ENCODE measurements at places on chromosomes 7 and 10.

DNA sequence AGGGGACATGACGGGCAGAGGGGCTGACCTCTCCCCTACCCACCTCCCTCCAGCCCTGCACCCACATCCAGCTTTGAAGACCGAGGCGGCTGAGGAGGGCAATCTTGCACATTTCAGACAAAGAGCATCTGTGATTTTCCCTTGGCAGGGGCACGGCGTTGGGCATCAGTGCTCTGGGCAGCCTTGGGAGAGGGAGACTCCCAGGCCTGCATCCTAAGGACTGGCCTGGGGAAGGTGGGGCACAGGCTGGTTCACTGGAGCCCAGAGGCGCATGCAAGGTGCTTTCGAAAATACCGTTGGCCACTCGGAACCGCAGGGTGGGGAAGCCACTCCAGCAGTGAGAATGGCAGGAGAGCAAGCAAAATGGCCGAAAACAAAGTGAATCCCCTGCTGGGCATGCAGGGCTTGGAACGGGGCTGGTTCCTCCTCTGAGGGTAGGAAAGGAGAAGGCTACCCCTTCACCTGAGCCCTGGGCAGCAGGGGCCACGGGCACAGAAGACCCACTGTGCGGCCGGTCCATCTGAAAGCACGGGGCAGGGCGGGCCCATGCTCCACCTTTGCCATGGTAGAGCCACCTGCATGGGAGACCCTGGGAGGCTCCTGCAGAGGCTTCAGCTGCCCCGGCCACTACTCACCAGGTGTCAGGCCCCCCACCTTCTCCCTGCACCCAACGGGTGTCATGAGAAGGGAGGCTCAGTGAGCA, 49.8 kb downstream of the EBF3 start:
- DNase-seq: no peak

GRCh38 chr10:21082206-21082605, 185.1 kb upstream of the NEBL start:
- DNase-seq: no peak

DNA sequence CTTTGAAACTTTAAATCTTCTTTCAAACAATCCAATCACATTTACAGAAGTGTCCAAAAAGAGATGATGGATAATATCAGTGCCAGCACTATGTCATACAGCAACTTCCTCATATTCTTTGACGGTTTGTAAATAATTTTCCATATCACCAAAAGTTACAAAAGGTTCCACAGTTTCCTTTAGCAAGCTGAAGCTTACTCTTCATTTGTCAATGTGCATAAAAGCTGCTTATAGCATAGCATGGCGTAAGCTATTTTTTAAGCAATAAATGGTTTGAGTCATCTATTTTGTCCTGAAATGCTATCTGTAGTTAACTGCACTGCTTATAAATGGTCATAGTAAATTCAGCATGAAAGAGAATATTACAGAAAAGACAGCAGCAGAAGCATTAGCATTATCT, 95.1 kb downstream of the ETV1 start:
- DNase-seq: no peak

DNA sequence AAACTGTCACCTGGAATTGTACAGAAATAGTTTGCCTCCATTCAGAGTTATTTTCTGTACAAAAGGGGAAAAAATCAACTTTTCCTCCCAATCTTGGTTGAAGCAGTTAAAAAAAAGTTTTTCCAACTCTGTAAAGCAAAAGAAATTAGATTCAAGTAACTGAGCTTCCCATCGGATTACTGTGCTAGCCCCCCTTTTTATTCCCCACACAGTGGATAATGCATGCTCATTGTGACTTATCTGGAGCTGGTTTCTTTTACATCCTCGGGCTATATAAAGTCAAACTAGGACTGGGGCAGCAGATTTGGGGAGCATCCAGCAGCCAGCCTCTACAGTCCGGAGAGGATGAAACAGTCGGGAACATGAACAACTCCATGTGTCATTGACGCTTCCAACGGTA, at the start of gene TECTB:
Gene TECTB, plus strand, starts transcription at position 301 of the 400 bp plus-strand sequence. CDS start 335 bp downstream, outside the sequence.
- DNase-seq: no peak

GRCh38 chr7:148962823-148963582, 65.3 kb downstream of the PDIA4 start:
- peak; percentile 45 for DNase-seq

- DNase-seq: no peak
Observed at GRCh38 chr10:61890881-61891409, 10.6 kb upstream of the ARID5B start.

DNA sequence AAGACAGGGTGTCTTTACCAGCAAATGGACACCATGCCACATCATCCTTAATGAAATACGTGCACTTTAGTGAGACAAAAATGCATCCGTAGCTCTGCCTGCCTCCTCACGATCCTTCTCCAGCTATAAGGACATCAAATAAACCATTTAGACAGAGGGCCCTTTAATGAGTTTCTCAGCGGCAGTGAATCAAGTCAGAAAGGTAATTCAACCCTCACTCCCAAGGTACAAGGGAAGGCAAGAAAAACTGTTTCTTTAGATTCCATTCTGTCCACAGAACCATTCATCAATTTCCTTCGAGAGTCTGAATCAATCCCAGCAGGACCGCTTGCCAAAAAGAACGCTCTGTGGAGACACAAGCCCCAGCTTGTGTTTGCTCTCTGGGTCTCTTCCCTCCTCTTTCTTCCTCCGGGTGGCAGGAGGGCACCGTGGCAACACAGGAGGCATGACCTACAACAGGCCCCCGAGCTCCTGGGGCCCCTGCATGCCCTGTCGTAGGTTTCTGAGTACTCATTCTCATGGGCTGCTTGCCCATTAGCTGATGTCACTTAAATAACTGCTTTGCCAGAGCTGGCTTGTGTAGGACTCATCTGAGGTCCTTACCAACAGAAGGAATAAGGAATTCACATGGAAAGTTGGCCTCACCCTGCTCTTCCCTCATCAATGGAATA, 297.8 kb upstream of the PRKCQ start:
- no peak for DNase-seq

- no peak for DNase-seq
Observed at GRCh38 chr7:114273218-114273617, 141.4 kb upstream of the FOXP2 start.

- DNase-seq: no peak
Observed at GRCh38 chr10:6565588-6565987, 14.5 kb downstream of the PRKCQ start.

DNA sequence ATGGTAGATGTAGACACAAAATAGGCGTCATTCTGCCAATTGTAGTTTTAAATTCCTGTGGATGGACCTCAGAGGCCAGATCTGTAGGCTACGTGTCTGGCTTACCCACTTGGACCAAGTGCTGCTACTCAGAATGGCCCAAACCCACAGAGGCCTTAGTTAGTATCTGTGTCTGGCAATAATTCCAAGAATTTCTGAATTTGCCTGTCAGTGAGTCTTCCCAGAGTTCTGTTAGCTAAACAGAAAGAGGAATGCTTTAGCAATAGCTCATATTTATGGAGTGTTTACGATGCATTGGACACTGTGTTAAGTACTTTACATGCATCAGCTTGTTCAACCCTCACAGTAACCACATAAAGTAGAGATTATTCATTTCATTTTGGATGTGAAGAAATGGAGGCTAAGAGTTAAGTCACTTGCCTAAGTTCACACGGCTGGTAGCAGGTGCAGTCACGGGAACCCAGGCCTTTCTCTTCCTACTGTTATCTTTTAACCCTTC, 231.8 kb downstream of the PTEN start:
- peak; percentile 85 for DNase-seq

DNA sequence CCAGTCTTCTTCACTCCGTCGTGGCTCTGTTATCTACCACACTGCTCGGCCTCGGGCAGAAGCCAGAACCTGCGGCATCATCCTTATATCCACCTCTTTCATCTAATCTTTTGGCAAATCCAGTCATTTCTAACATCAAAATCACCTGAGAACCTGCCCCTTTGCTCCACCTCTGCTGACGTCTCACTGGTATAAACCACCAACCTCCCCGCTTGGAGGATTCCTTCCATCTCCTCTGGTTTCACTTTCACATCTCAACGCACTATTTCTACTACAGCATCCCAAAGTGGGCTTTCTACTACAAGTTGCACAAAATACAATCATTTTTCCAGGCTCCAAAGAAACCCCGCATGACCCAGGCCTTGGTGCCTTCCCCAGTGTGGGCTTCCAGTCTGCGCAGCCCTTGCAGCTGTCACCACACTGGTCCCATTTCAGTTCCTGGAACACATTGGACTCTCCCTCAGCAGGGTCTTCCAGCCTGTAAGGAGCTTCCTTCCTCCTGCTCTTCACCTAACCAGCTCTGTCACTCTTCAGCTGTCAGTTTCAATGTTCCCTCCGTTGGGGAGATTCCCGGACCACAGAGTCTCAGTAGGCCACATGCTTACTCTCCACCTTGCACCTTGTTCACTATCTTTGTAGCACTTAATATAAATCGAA, 85.0 kb downstream of the PRKCQ start:
- DNase-seq: no peak

DNA sequence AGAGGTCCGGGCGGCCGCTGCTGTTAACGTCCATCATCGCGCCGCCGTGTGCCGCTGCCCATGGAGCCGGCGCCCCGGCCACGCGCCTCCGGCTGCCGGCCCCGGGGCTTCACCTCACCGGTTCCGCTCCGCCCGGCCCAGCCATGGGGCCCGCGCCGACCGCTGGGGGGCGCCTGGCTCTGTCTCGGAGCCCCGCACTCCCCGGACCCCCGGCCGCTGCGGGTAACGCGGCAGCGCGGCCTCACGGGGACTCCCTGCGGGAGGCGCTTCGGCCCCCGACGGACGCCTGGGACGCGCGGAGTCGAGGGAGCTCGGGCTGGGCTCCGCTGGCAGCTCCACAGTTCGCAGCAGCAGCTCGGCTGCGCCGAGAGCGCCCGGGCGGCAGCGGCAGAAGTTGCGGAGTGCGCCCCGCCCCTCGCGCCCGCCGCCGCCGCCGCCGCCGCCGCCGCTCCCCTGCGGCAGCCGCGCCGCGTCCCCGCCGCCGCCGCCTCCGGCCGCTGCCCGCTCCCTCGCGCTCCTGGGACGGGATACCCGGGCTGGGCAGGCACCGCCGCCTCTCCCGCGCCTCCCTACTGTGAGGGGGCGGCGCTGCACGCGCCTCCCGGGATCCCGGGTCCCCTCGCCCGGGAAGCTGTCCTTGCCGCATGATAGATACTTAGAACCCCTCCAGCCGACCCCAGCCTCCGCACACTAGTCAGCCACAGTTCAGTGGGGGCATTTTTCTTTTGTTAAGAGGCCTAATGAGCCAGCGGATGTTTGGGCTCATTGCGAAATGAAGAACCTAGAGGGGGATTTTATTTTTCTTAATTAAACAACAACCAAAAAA, at the start of gene HTR7:
Gene HTR7, minus strand, starts transcription at position 405 of the 826 bp plus-strand sequence. Its CDS starts 368 bp downstream, at position 37.
- DNase-seq: no peak

DNA sequence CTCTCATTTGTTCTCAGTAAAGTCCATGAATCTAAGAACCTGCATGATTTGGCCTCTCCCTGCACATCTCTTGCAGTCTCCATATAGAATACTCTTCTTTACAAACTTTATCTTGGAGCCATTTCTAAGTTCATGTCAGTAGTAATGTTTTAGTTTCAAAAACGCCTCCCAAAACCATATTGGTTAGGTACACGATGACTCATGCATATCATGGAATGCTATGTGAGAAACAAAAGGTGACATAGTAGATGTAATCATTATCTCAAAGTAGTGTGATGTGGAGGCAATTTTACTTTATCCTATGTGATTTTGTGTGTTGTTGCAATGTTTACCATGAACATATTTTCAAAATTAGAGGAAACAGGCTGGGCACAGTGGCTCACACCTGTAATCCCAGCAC, 520.7 kb downstream of the KCNMA1 start:
- no peak for DNase-seq

DNA sequence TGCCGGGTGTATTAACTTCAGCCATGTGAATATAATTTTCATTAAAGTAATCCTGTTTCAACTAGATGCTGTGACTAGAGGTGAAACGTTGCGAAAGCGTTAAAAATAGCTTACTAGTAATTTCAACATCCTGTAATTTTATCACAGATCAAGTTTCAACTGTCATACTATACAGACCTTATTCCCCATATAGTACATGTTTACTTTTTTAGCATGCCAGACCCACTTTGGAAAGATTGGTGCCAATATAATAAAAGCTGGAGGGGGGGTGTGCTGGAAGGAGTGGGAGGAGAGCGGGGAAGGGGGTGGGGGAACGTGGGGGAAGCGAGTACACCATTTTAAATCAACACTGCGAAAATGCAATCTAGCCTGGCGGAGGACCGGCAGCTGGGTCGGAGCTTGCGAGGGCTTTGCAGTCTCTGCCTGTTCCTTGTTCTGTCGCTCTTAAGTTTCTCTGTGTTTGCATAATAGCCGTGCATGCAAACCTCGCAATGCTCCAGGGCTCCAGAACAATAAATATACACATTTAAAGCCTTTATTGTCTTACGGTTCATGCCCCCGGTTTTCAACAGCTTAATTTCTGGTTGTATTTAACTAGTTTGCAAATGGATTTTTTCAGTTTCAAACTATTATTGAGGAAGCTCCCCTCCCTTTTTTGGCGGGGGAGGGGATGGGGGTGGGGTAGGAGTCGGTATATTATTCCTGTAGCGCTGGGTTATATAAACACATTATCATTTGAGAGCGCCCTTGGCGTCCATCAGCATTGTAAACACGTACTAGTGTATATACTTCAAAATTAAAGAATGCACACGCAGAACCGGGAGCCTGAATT, 1.3 kb upstream of the ARID5B start:
- peak; percentile 71 for DNase-seq

Measured in fibroblast of skin of left quadriceps (primary cell).